Stimulated activated CD4-positive, alpha-beta T cell treated with anti-CD3 and anti-CD28 coated beads, Interleukin-1b, Interleukin-23, amount 100 ng/mL, for 1 hour (primary cell): ENCODE measurements at places on chromosomes 1 and 21.

- no peak for DNase-seq
Measured at GRCh38 chr1:230074762-230075161, 7.7 kb downstream of the GALNT2 start.

GRCh38 chr1:22870201-22870871 lies 102.3 kb downstream of the LACTBL1 start:
- DNase-seq, result no peak

DNA sequence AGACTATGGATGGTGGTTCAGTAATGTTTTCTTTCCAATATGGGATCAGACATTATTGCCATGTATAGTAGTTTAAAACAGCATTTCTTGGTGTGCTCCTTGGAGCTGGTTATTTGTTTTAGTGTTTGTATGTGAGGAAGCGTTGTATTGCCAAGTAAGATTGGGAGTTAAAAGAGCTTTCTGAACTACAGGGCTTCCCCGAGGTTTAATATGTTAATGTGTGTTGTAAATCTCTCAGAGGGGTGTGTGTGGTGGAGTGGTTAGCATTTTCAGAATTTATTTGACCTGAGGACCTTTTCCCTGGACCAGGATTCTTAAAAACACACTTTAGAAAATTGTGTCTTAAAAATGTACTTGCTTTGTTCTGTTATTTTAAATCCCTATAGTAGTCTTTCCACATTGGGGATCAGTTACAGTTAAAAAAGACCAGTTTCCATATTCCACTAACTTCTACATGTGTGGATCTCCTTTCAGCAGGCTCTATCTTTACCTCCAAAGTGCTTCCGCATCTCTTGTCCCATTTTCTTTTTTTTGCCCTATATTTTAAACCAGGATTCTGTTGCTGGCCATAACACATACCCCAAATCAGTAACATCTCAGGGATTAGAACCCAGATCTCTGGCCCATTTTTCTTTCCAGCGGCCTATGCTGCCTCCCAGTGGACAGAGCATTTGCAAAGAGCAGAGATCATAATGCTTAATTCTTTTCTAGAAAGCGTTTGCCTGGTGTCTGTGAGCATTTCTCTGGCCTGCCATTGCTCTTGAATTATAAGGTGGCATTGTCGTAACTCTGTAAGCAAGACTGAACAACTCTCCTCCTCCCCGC lies 58.6 kb downstream of the PBX1 start:
- DNase-seq, result no peak

DNA sequence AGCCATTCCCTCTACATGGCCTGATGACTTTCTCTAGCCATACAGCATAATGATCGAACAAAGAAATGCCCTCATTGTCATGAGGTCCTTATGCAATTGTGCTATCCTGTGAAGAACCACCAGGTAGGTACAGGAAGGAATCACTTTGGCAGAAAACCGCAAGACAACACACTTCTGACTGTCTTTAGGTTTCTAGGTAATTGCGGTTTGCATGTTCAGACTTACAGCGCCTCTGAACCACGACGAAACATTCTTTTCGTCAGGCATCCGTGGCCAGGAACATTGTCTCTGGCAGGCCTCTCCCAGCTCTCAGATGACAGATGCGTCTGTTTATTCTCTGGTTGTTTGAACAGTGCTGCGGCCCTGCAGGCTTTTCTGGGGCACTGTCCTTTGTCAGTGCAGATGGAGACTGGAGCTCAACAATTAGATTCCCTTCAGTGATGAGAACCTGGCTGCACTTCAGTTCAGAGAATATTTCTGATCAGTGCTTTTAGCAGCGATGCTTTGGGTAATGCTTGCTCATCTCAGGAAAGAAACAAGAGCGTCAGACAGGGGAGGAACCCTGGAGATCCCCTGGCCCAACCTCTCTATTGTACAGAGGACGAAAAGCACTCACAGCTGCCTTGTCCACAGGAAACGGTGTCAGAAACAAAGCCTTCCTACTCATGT lies 63.4 kb downstream of the B3GALT5 start:
- DNase-seq, result no peak

DNA sequence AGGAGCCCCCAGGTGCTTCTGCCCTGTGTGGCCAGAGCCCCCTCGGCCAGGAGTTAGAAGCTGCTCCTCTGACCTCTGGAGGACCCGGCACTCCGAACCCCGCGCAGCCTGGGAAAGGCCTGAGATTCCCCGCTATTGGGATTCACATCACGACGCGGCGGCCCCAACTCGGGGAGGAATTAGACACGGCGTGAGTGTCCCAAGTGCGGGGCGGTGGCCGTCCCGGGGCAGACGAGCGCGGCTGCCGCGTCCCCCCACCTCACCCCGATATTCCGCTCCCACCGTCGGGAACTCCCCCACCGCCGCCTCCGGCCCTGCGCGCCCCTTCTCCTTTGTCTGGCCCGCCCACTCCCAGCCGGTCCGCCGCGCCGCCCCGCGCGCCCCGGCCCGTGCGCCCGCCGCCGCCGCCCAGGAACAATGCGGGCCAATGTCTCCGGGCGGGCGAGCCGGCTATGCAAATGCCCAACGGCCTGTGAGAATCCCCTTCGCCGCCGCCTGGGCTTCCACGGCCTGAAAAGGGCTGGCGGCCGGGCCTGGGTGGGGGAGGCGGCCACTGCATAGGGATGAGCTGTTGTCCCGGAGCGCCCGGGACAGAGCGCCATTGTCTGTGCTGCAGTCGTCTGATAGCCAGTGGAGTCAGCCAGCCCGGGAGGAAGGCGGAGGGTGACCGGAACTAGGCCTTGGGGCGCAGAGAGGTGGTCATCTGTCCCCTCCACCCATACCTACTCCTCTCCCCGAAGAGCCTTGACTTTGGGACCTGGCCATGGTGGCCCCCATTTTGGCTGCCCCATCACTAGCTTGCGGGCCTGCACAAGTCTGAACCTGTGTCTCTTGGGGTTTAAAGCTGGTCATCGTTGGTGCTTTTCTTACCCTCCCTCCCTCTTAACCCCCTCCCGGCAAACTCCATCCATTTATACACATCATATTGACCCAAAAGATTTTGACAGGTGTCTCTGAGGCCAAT lies 19.4 kb downstream of the RHBG start:
- no peak for DNase-seq

DNA sequence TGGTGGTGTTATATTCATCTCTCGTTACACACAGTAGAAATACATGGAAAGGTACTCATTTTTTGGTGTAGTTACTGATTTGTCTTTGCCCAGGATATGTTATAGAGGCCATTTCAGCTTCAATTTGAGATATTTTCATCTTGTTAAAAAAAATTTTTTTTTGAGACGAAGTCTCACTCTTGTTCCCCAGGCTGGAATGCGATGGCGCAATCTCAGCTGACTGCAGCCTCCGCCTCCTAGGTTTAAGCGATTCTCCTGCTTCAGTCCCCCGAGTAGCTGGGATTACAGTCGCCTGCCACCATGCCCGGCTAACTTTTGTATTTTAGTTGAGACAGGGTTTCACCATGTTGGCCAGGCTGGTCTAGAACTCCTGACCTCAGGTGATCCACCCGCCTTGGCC lies 19.0 kb downstream of the MORC3 start:
- no peak for DNase-seq

- DNase-seq, result no peak
Measured at GRCh38 chr1:24409535-24409934, 4.0 kb downstream of the STPG1 start.

GRCh38 chr21:31442339-31442738 lies 98.3 kb upstream of the TIAM1 start:
- no peak for DNase-seq

DNA sequence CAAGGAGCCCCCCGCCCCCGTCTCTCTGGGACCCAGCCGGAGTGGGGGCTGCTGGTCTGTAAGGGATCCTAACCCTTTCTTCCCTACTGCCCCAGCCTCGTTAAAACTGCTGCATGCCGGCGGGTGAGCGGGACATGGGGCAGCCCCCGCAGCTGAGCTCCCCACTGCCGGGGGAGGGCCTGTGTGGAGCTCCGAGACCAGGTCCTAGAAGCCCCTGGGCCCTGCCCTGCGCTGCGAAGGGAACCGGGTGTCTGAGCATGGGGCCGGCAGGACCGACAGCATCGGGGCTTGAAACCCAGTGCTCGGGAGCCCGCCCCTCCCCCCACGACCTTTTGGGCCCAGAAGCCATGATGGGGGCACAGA lies 9.2 kb upstream of the COL6A1 start:
- no peak for DNase-seq

DNA sequence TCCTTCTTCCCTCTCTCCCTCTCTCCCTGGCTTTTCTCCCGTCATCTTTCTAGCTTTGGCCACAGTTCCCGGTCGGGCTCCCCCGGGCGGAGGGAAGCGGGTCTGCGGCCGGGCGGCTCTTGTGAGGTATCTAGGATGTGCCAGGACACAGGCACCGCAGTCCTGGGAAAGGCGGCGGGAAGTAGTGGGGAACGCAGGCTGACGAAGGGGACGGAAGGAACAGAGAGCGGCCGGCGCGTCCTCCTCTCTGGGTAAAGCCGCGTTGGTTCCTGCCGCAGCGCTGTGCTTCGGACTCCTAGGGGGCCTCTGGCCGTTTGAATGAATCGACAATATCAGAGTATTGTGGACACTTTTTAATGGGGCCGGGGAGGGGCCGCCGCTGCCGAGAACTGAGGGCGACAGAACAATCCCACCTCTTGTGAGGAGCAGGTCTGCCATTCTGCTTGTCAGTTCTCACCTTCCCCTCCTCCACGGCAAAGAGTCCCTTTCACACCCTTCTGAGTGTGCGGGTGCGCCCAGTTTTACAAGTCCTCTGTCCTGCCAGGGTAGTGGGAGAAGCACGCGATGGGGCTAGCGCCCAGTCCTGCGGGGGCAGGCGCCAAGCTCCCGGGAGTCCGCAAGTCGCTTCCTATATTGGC lies 1.2 kb upstream of the LHX9 start:
- no peak for DNase-seq

GRCh38 chr1:207789386-207789785 lies 37.5 kb downstream of the CD46 start:
- no peak for DNase-seq

DNA sequence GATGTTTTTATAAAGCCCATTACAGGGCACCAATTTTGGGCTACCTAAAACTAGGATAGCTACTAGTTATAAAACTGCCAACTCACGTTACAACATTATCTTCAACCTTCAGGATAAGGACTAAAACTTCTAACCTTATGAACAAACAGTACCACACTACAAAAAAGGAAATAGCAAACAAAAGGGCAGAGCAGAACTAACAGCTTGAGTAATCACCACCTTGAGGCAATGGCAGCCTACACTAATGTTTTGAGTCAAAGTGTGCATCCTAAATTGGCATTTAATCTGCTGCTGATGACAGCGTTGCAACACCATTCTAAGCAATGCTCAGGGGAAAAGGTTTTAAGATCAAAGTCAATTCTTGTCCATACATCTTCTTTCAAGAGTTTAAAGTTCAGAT lies 27.2 kb downstream of the PTP4A2 start:
- DNase-seq, result no peak

GRCh38 chr1:3930301-3931006 lies 30.4 kb upstream of the C1orf174 start:
- DNase-seq, result no peak
